ENCODE measurements at places on chromosomes 13 and 19. TPM values are rescaled to one million over a fixed set of nuclear protein-coding genes. Genes with fewer than 3 reads are reported as not detected.

Gene KLK2
- total RNA-seq, result not detected

Gene LACC1
- 4.2 TPM for total RNA-seq

Gene CCDC169
- total RNA-seq, result 3.7 TPM

Gene LAIR1
- not detected for total RNA-seq

Gene CA11
- 0.74 TPM for total RNA-seq

Gene FGF21
- not detected for total RNA-seq

Gene C13orf46
- total RNA-seq, result not detected

Gene ZNF627
- total RNA-seq, result 12.2 TPM

Gene DAND5
- total RNA-seq, result not detected

Gene HIPK4
- total RNA-seq, result under 0.01 TPM

Gene SCGB2B2
- not detected for total RNA-seq

Gene ZNF625
- 3.7 TPM for total RNA-seq

Gene ZNF284
- total RNA-seq, result 0.74 TPM

Gene TICAM1
- total RNA-seq, result 2.7 TPM

Gene KIR2DL1
- not detected for total RNA-seq

Gene ZNF682
- 0.59 TPM for total RNA-seq

Gene ZBTB45
- total RNA-seq, result 12.8 TPM

Gene RABAC1
- 280 TPM for total RNA-seq

Gene ANGPTL8
- total RNA-seq, result not detected

Gene ZNF442
- total RNA-seq, result 1.0 TPM

Gene SLITRK1
- 0.17 TPM for total RNA-seq

Gene TMC4
- 0.17 TPM for total RNA-seq

Gene CRYL1
- total RNA-seq, result 15.3 TPM

Gene PNMA8A
- total RNA-seq, result 3.7 TPM

Gene CEACAM4
- total RNA-seq, result not detected

Gene OR4F17
- total RNA-seq, result not detected

Gene ZNF845
- total RNA-seq, result 3.4 TPM

Gene COL5A3
- total RNA-seq, result 0.34 TPM

Gene ZNF675
- 5.7 TPM for total RNA-seq

Gene BICRA
- total RNA-seq, result 4.4 TPM

Gene TMEM255B
- total RNA-seq, result 2.1 TPM

Gene ZNF610
- 1.8 TPM for total RNA-seq

Gene PCSK4
- total RNA-seq, result 1.2 TPM

Gene RSPH6A
- total RNA-seq, result not detected

Gene SMIM44
- total RNA-seq, result not detected

Gene NCAN
- total RNA-seq, result not detected

Gene CCL25
- total RNA-seq, result not detected

Gene ZNF628
- total RNA-seq, result 5.4 TPM

Gene CEACAM16
- not detected for total RNA-seq

Gene MYO9B
- total RNA-seq, result 52.9 TPM

Gene UBE2L5
- not detected for total RNA-seq

Gene ZSWIM4
- 4.9 TPM for total RNA-seq

Gene RFPL4AL1
- not detected for total RNA-seq

Gene KCNJ14
- 0.15 TPM for total RNA-seq

All from bronchus fibroblast of lung (primary cell).